ENCODE measurements at places on chromosomes 4 and X.

DNA sequence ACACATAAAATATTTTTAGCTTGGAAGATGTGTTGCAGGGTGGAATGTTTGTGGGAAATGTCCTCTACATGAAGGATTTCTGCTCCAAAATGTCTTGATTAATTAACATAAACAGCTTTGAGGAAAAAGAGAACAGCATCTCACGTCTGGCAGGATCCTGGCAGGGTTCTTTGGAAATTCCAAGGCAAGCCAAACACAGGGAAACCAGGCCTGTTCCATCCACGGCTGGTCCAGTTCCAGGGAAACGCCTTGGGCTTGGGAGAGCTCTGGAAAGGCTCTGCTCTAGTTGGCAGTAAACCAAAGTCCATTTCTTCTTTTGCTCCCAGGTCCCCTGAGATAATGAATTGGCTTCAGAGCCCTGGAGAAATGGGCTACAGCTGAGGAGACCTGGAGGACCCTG, 42.4 kb upstream of the GAB1 start:
- no peak for DNase-seq

DNA sequence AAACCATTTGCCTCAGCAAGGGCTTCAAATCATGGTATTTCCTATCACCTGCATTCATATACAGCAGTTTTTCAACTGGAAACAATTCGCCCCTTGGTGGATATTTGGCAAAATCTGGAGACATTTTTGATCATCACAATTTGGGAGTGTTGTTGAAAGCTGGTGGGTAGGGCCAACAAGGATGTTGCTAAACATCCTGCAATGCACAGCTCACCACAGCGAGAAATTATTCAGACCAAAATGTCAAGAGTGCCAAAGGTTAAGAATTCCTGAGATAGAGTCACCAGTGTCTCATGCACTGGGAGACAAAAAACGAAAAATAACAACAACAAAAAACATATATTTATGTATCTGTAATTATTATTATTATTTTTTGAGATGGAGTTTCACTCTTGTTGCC, 435.2 kb upstream of the CTSO start:
- no peak for DNase-seq

DNA sequence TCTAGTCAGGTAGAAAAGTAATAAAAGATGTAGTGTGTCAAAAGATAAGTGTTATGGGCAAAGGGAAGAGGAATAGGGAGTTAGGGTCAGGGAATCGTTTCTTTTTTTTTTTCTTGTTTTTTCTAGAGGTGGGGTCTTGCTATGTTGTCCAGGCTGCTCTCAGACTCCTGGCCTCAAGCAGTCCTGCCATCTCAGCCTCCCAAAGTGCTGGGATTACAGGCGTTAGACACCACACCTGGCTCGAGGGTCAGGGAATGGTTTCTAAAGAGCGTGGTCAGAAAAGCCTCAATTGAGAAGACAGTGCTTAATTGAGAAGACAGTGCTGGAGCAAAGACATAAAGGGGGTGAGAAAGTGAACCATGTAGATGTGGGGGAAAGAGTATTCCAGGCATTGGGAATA, 19.1 kb downstream of the SMARCAD1 start:
- no peak for DNase-seq

GRCh38 chrX:21509912-21510311, 135.7 kb downstream of the CNKSR2 start:
- DNase-seq = no peak

DNA sequence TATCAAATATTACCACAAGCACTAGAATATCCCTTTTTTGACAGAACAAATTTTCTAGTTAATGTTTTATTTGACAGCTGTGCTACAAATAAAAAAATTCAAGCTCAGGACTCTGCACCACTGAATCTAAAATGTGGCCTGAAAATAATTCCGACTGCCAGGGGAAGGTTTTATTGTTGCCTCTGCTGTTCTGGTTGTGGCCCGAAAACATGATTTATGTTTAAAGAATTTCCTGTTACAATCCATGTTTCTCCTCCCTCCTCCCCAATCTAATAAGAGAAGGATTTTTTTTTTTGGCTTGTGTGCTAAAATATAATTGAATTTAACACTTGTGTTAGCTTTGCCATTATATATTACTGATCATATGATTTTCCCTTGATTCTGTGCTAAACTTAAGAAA, 227.8 kb downstream of the DCLK2 start:
- DNase-seq = no peak

GRCh38 chr4:69848028-69848427, 11.9 kb downstream of the SULT1E1 start:
- no peak for DNase-seq

DNA sequence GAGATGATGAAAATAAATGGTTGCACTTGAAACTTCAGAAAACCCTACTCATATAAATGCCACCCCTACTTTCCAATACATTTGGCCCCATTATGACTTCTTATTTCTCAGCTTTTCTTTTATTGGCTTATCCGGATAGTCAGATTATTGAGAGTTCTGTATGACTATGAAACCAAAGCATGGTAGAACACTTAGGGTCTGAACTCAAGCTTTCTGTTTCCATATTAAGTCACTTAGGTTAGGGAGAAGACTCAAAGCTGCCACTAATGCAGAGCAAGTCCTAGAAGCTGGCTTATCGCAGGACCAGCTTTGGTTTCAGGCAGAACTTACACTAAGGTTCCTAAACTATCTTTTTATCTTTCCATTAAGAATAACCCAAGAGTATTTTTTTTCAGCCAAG, 229.9 kb upstream of the CPEB2 start:
- DNase-seq = no peak

- DNase-seq = no peak
These were observed at the start of gene SOD3 for GRCh38 chr4:24794916-24795665. Gene SOD3 (plus strand): TSS chr4:24795573. CDS start chr4:24799522, 3,949 bp downstream.

GRCh38 chrX:110563282-110563681, 204.6 kb downstream of the RTL9 start:
- no peak for DNase-seq

DNA sequence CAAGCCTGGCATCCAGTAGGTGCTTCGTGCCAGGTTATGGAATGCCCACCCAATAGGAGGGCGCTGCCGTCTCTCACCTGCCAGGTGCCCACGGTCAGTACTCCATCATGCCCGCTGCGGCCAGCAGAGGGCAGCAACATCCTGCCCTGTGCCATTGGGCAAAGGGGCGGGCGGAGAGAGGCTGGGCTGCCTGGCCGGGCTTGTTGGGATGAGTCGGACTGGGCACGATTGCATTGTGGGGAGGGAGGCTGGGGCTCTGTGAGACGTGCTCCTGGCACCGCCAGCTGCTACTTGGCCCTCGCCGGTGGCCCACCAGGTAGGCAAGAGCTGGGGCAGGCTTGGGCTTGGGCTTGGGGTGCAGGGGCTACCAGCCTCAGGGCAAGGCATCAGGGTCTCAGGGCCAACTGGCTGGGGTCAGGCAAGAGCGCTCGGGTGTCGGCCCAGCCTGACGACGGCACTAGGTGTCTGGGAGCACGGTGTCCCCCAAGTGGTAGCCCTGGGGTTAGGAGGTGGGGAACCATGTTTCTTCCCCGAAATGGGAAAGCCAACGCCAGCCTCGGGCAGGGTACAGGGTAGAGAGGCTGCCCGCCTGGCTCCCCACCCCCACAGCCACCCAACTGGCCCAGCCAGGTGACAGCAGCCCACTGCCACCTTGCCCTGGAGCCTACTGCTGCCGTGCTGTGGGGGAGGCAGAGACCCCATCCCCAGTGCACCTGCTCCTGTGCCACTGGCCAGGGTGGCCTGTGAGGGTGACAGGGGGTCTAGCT, at the start of gene PLXNB3:
PLXNB3 (plus strand) TSS at position 261 of the 767 bp plus-strand sequence. CDS start 1,287 bp downstream, outside the sequence.
- peak; percentile 65 for DNase-seq

GRCh38 chrX:118259213-118259612, 86.7 kb upstream of the WDR44 start:
- DNase-seq = no peak

DNA sequence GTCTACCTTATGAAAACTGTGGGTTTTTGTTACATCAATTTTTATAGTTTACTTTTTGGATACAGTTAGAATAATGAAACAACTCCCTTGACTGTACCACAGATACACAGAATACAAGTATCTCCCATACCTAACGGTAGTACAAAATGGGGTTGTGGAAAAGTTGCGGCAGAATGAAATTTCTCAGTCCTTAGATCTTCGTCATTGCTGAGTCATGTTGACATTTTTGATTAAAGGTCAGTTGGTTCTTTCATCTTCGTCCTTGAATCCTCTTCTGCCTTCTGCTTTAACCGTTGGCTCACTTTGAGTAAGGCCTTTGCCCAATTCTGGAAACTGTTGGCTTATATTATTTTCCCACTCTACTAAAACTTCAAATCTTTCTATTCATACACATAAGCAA, 75.6 kb downstream of the TRIML1 start:
- DNase-seq = no peak

- DNase-seq = no peak
These were observed 297.2 kb downstream of the HS3ST1 start for GRCh38 chr4:11131491-11131890.

- no peak for DNase-seq
These were observed 183.9 kb downstream of the SNCA start for GRCh38 chr4:89653012-89653411.

GRCh38 chrX:16096141-16096540, 27.2 kb upstream of the GRPR start:
- no peak for DNase-seq

- DNase-seq = no peak
These were observed 496.5 kb upstream of the LCORL start for GRCh38 chr4:18518098-18518497.

- no peak for DNase-seq
These were observed 52.0 kb downstream of the ENOPH1 start for GRCh38 chr4:82482387-82482786.

GRCh38 chr4:102451266-102451665, 49.9 kb upstream of the NFKB1 start:
- no peak for DNase-seq

DNA sequence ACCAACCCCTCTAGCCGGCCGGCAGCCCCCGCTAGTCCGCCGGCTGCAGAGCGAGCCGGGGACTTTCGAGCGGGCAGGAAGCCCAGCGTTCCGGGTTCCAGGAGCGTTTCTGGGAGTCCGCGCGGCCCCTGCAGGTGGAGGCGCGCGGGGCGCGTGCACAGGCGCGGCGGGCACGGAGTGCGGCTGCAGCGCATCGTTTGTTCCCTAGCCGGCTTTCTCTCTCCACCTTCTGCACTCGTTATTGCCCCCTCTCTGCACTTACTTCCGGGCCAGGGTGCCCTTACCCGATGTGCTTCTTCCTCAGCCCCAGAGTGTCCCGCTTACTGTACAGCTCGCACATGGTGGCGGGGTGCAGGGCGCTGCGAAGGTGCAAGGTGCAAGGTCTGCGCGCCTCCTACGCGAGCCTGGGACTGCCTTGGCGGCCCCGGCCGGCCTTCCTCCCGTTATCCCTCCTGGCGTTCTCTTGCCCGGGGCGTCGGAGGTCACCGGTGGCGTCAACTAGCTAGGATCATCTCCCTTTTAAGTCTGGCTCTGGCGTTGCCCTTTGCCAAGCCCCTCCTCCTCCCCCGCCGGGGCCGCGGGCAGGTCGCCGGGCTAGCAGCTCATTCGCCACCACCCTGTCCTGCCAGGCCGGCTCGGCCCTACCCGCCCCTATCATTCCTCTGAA, at the start of gene ETNPPL:
ETNPPL (minus strand) TSS at position 495 of the 667 bp plus-strand sequence; CDS start at position 340, 155 bp downstream.
- peak; percentile 47 for DNase-seq

GRCh38 chrX:21811832-21812231, 27.6 kb upstream of the MBTPS2 start:
- DNase-seq = no peak

GRCh38 chr4:150063128-150063527, 15.1 kb upstream of the DCLK2 start:
- DNase-seq = no peak

GRCh38 chrX:119236623-119237561, 807 bp downstream of the PGRMC1 start:
- DNase-seq = peak; percentile 2

DNA sequence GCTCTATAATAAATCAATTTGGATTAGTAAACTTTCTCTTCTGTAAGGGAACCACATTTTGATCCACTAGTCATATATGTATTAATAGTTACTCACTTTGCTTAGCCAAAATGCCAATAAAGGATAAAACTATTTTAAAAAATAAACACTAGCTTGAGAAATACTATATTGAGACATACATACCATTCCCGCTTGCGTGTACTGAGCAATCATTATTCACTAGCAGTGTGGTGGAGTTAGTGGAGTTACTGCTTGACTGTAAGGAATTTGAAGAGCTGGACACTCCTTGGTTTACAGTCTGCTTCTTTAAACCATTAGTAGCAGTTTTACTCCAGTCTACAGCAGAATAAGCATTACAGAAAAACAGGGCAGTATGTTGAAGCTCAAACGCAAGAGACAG, 10.8 kb upstream of the PHKA2 start:
- no peak for DNase-seq

- no peak for DNase-seq
These were observed 374.1 kb upstream of the RASGEF1B start for GRCh38 chr4:81845761-81846160.

DNA sequence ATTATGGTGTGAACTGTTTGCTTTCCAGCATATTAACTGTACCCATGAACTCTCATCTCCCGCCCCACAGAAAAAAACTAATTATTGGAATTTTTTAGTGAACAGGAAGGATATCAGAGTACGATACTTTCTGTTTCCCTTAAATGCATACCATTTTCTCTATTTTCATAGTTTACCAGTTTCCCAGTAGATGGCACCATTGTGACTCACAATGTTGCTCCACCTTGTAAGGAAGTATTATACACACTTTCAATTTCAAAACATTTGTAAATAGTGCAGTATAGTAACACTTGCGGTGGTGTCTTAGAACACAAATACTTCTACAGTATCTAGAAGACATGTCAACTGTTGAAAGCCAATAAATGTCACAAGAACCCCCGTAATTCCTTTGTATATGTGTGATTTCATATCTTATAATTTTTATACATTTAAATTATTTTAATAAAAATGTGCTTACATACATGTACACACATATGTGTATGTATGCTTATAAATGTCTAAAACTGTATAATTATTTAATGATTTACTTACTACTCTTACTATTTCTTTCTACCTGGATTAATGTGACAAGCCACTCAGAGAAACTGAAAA, 167.3 kb downstream of the SLIT2 start:
- DNase-seq = no peak

DNA sequence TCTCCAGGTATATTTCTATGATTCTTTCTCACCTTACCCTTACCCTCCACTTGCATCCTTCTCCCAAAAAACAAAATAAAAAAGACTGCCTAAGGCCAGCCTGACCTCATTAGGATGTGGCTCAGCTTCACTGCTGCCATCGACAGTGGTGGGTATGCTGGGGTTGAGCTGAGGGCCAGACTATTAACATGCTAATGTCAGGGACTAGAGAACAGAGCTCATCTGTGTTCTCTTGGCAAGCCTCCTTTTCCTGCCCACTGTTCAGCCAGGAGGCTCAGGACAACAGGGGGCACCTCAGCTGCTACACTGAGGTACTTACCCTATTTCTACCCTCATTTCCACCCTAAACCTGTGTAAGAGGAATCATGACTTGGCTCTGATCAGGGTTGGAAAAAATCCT, 59.3 kb downstream of the MSN start:
- no peak for DNase-seq

DNA sequence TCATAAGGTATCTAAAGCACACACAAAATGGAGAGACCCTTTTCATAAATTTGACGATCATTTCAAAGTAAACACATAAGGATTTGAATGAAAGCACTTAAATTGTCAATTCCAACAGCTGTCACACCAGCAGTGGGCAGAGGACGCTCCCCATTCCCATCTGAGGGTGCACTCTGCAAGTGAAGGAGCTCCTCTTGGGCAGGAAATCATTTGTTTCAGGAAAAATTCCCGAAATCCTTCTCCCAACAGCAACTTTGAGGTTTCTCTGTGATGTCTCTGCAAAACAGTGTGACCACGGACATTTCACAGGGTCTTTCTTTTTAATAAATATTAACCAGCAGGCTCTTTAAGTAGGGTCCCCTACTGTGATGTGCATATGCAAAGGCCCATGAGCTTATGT, 111.0 kb downstream of the EPHA5 start:
- DNase-seq = no peak

GRCh38 chr4:152112887-152113286, 352.1 kb upstream of the GATB start:
- no peak for DNase-seq
